ENCODE measurements at places on chromosomes 13 and 19.

- H3K27ac ChIP-seq = no peak overlapping the region
- H3K27me3 ChIP-seq = no peaks in the 10 kb centered on the region
- H3K4me3 ChIP-seq = no peak overlapping the region
- peaks cover 14% of the 10 kb centered on the region for H3K4me1 ChIP-seq
- DNase-seq = peak; percentile 39
- H3K36me3 ChIP-seq = peaks cover 50% of the 10 kb centered on the region
Observed at GRCh38 chr19:50046649-50047503, 21.1 kb downstream of the ZNF473 start.

DNA sequence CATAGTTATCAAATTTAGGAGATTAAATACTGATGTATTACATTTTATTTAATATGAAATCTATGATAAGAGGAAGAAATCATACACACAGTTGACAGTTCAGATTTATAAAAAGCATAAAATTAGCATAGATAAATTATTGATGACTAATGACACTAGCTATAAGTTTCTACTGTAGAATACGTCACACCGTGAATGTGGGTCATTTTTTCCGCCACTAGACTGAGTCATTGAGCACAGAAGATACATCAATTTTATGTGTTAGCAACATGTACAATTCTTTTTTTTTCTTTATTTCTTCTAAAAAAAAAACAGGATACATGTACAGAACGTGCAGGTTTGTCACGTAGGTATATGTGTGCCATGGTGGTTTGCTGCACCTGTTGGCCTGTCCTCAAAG is 22.2 kb downstream of the AP2S1 start:
- no peaks in the 10 kb centered on the region for H3K36me3 ChIP-seq
- no peaks in the 10 kb centered on the region for H3K4me1 ChIP-seq
- no peak overlapping the region for H3K4me3 ChIP-seq
- H3K27me3 ChIP-seq = no peaks in the 10 kb centered on the region

DNA sequence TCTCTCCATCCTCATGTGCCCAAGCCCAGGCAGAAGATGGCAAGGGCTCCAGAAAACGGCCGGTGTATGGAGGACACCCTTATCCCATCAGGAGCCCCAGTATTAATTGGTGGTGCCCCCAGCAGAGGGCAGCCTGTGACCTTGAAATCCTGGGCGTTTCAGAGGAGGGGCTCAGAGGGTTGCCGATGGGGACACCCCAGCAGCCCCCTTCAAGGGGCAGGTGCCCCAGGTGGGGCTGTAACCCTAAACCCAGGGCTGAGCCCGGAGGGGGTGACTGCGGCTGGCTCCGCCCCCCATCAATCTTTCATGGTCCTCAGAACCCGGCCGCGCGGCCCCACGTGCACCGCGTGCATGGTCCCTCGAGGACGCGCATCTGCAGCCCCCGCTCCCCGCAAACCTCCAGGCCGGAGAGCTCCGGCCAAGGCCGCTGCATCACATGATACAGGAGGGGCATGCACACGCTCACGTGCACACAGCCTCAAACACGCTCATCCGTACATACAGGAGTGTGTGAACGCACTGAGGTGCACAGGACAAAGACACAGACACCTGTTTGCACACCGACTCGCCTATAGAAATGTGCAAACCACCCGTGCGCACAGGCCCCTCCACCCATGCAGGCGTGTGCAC is 949 bp downstream of the RAB3A start:
- H3K4me3 ChIP-seq = peak overlapping the region; percentile 66
- H3K27ac ChIP-seq = peak overlapping the region; percentile 75

- no peak for DNase-seq
- H3K36me3 ChIP-seq = no peaks in the 10 kb centered on the region
- no peak overlapping the region for H3K27ac ChIP-seq
- H3K27me3 ChIP-seq = peaks cover 3% of the 10 kb centered on the region
- H3K4me1 ChIP-seq = peaks cover 24% of the 10 kb centered on the region
Observed at GRCh38 chr19:33304371-33304759, 2.0 kb upstream of the CEBPA start.

GRCh38 chr13:92179223-92179622 is 780.8 kb downstream of the GPC5 start:
- H3K27me3 ChIP-seq = no peaks in the 10 kb centered on the region
- H3K4me1 ChIP-seq = no peaks in the 10 kb centered on the region
- H3K4me3 ChIP-seq = no peak overlapping the region
- H3K27ac ChIP-seq = no peak overlapping the region
- H3K36me3 ChIP-seq = no peaks in the 10 kb centered on the region

DNA sequence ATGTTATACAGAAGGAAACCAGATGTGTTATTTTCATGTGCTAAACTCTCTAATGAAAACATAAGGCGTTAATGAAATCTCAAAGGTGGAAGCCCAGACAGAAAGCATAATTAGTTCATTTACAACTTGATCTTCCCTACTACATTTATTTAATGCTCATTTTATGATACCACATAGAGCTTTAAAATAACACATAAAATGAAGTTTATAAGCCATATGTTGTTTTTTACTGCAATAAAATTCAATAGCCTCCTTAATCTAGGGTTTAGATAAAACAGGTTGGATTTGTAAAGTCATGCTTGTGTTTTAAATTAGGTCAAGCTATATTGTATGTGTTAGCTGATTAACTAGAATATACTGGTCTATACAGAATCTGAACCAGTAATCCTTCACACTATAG is 81.2 kb downstream of the TNFRSF19 start:
- H3K4me3 ChIP-seq = no peak overlapping the region
- H3K4me1 ChIP-seq = peaks cover 3% of the 10 kb centered on the region
- no peak for DNase-seq
- no peak overlapping the region for H3K27ac ChIP-seq

DNA sequence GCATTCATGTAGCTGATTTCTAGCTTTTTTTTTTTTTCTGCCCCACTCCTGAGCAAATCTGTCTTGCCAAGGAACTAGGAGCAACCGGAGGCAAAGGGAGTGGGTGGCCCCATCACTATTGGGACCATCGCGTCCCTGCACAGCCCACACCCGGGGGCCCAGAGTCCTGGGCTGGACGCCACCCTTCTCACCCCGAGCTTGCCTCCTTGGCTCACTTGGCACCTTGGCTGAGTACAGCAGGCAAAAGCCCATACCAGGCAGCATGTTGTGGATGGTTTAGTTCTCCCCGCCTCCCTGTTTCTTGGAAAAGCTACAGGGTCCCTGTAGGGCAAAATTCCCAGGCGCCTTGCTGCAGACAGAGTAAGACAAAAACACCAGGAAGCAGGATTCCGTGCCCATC is 13.7 kb downstream of the SMIM24 start:
- H3K4me3 ChIP-seq = no peak overlapping the region
- H3K27ac ChIP-seq = no peak overlapping the region
- no peaks in the 10 kb centered on the region for H3K27me3 ChIP-seq
- H3K36me3 ChIP-seq = no peaks in the 10 kb centered on the region
- H3K4me1 ChIP-seq = no peaks in the 10 kb centered on the region

- peak; percentile 6 for DNase-seq
- H3K36me3 ChIP-seq = no peaks in the 10 kb centered on the region
- H3K4me1 ChIP-seq = no peaks in the 10 kb centered on the region
- H3K27ac ChIP-seq = no peak overlapping the region
- H3K27me3 ChIP-seq = no peaks in the 10 kb centered on the region
Observed at GRCh38 chr13:87274209-87274819, 396.9 kb upstream of the SLITRK5 start.

DNA sequence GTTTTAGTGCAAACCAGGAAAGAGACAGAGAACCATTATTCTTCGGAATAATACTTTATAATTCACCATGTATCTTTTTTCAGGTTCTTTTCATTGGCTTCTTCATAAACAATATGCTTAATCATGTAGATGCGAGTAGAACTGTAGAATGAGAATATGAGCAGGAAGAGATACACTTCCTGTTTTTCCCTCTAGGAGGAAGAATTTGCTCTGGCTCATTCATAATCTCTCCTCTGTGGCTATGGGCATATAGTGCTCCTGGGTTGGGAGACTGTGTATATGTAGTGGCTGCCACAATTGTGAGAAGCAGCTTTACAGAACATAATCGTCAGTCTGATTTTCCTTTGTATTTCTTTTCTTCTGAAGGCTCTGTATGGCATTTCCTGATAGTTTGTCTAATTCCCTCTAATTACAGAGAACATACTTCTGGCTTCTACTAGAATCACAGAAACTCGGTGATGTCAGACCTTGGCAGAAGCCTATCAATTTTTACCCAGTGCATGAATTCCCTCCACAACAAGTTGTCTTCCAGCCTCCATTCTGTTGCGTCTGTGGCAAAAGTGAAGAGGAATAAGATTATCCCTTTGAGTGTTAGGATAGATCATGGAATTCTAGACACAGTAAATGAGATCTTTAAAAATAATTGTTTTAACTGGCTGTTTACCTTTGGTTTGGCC is 2.9 kb upstream of the DCLK1 start:
- no peak overlapping the region for H3K4me3 ChIP-seq
- no peak for DNase-seq
- peaks cover 4% of the 10 kb centered on the region for H3K27me3 ChIP-seq
- no peaks in the 10 kb centered on the region for H3K4me1 ChIP-seq

DNA sequence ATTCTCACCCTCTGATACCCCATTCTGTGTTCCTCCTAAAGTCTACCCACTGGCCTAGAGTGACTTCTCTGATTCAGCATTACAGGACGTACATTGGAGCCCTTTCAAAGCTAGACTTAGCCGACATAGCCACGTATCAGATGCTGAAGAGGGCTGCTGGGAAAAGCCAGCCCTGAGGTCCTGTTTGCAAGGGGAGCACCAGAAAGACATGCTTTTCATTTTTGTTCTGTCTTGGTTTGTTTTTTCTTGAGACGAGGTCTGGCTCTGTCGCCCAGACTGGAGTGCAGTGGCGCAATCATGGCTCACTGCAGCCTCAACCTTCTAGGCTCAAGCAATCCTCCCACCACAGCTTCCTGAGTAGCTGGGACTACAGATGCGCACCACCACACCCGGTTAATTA is 6.3 kb upstream of the ZSWIM4 start:
- DNase-seq = no peak
- peak overlapping the region; percentile 9 for H3K4me3 ChIP-seq
- H3K27ac ChIP-seq = peak overlapping the region; percentile 56
- H3K27me3 ChIP-seq = no peaks in the 10 kb centered on the region

DNA sequence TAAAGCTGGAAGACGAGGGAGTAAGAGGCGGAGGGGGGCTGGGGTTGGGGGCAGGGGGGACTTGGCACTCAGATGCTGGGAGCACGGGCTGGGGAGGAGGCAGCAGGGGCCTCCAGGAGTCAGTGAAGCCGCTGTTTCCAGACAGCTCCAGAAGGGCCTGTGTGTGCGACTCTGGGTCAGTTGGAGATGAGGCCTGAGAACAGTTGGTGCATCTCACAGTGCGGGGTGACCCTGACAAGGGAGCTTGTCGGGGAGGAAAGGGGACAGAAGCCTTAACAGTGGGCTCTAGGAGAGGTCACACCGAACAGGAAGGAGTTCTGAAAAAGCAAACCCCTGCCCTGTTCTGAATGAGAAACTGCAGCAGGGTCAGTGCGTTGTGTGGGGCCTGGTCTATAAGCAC is 11.2 kb downstream of the NAXD start:
- no peaks in the 10 kb centered on the region for H3K27me3 ChIP-seq
- H3K27ac ChIP-seq = no peak overlapping the region

- H3K27me3 ChIP-seq = no peaks in the 10 kb centered on the region
- DNase-seq = no peak
- H3K36me3 ChIP-seq = peaks cover 20% of the 10 kb centered on the region
- H3K4me1 ChIP-seq = no peaks in the 10 kb centered on the region
- H3K4me3 ChIP-seq = no peak overlapping the region
Observed at GRCh38 chr19:11519138-11519537, 9.8 kb downstream of the ECSIT start.

GRCh38 chr19:15284896-15285295 is 47.4 kb downstream of the BRD4 start:
- peaks cover 98% of the 10 kb centered on the region for H3K4me1 ChIP-seq
- H3K27ac ChIP-seq = no peak overlapping the region
- no peaks in the 10 kb centered on the region for H3K36me3 ChIP-seq
- DNase-seq = no peak

DNA sequence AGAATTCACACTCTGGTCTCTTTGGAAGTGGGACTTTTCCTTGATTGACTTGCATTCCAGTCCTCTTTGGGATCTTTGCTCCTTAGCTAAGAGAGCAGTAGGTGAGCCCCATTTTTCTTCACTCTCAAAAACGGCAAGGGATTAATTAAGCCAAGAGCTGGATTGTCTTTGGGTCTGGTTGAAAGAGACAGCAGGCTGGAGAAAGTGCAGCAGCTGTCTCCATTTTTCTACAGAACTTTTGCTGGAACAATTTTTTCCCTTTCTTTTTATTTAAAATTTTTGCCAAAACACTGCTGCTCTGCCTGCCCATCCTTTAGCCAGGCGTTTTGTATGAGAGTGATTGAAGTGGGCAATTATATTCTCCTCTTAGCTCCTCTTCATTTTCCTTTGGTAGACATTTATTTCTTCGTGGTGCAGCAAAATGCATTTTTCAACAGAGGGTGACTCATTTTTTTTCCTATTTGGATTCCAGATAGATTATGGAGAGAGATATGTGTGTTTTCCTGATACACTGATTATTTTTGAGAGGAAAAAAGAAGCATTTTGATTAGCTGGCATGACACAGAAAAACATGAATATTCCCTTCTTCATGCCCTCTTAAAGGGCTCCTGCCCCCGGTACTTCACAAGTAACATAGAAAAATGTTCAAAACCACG is 371.2 kb upstream of the NBEA start:
- no peaks in the 10 kb centered on the region for H3K27me3 ChIP-seq
- H3K4me1 ChIP-seq = no peaks in the 10 kb centered on the region
- H3K27ac ChIP-seq = no peak overlapping the region

DNA sequence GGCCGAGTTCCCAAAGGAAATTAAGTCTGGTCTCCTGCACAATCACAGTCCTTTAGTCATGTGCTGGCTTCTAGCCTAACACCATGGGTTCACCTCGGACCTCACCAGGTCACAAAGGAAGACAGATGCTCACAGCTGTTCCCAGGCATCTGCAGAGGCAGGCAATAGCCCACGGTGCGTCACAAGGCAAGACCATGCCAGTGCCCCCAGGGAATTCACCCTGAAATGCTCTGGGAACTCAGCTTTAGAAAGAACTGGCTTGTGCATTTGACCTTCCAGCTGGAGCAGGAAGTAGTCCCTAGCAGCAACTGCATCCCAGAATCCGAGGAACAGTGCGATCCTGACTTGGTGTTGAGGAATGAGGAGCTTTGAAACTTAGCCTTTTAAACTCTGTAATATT is 96.8 kb upstream of the WASF3 start:
- no peak overlapping the region for H3K4me3 ChIP-seq
- H3K27me3 ChIP-seq = no peaks in the 10 kb centered on the region
- no peak overlapping the region for H3K27ac ChIP-seq
- no peak for DNase-seq
- H3K36me3 ChIP-seq = no peaks in the 10 kb centered on the region

DNA sequence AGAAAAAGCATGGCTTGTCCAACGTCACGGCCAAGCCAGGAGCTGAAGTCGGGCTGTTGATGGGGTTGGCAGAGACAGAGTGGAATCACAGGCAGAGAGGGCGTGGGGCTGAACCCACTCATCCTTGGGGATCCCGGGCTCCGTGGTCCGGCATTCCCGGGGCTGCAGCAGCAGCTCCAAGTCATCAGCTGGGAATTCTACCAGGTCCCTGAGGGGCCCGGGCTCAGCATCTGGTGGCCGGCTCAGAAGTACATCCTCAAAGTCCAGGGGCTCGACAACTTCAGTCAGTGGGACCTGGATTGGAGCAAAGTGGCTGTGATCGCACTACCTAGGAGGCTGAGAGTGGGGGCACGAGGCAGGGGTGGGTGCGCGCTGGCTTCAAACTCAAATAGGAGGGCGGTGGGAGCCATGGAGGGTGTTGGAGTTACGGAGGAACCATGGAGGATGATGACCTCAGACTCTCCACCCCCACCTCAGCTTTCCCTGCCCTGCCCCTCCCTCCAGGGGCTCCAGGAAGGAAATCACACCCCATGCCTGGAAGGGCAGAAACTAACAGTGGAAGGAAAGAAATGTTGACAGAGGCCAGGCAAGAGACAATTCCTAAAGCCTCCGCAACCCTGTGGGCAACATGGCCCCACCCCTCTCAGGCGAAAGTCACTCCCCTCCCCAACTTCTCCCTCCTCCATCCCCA is 9.5 kb downstream of the DOCK6 start:
- no peak for DNase-seq
- H3K36me3 ChIP-seq = no peaks in the 10 kb centered on the region
- H3K4me3 ChIP-seq = no peak overlapping the region
- H3K27ac ChIP-seq = no peak overlapping the region
- no peaks in the 10 kb centered on the region for H3K27me3 ChIP-seq
